ENCODE measurements at places on chromosomes 3 and 15.

GRCh38 chr15:40937762-40938535 lies 8.8 kb downstream of the DLL4 start:
- peak; percentile 13 for DNase-seq

- no peak for DNase-seq
Observed at GRCh38 chr3:115617591-115617990, 5.7 kb upstream of the GAP43 start.

DNA sequence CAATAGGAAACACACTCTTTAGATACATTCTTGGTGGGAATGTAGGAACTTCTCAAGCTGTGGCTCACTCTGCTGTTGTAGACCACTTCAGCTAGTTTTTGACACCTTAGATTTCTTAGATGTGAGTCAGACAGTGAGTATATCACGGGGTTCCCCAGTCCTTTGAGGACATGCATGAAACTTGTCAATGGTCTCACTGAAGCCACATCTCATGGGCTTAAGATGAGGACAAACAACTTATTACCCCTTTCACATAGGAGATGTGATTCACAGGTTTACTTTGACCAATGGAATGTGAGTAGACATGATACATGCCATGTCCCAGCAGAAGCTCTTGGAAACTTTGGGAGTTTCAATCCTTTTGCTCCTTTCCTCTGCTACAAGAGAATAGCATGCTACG lies 325.5 kb downstream of the CHST2 start:
- DNase-seq = no peak

- DNase-seq = no peak
Observed at GRCh38 chr15:61824291-61824690, 236.0 kb downstream of the VPS13C start.

DNA sequence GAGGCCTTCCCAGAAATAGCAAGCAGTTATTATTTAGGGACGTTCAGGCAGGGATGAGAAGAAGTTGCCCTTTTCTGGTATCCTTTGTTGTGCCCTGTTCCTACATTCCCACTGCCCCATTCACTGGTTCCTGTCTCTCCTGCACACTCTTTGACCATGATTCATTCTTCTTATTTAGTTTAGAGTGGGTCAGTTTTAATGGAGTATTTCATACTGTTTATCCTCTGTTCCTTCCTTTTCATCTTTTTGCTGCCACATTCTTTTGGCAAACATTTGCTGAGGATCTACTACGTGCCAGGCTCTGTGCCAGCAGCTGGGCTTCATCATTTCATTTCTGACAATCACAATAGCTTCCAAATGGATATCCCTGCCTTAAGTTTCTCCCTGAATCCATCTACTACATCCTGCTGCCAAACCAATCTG lies 11.8 kb upstream of the EID1 start:
- peak; percentile 28 for DNase-seq

DNA sequence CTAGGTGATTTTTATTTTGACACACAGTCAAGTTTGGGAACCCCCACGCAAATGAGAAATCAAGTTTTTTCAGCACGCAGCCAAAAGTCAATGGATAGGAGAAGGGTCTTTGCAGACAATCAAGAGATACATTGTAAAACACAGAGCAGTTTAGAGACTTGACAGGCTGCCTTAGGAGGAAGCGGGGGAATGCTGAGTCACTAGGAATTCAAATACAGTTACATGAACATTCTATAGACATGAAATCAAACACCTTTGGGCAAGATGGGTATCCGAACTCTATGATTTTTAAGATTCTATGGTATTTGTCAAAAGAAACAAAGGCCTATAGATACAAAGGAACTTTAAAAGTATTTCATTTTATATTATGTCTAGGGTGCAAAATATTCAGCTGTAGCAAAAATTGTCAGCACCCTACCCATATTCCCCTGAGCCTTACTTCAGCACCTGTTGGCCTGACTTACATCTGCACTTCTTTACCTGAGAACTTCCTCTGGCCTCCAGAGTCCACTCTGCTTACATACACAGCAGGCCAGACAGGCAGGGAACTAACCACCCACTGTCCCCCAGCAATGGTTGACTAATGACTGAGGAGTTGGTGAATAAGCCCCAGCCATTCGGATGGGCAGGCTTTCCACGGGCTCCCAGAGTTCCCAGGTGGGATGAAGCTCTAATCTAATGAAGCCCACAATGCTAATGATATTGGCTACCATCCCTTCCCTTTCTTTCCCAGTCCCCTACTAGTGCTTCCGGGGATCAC lies 289.3 kb upstream of the RORA start:
- no peak for DNase-seq

DNA sequence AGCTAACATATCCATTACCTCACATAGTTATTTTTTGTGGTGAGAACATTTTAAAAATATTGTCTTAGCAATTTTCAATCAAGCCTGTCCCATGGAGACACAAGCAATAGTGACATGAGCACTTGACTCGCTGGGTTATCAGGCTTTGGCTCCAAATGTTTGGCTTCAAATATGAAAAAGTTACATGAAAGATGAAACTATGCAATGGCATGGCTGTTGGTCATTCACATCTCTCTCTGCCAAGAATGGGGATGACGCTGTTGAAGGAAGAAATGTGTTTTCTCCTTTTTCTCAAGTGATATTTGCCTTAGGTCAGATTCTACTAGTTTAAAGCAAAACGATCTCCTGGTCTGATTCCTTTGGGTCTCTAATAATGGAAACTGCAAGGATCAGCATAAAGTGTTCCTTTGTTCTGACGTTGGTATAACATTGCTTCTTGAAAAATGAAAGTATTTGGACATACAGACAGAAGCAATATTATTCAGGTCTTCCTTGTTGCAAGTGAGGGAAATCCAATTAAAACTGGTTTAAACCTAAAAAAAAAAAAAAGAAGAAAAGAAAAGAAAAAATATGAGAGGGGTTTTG lies 71.2 kb downstream of the SSUH2 start:
- no peak for DNase-seq

- DNase-seq = no peak
Observed at GRCh38 chr15:48533982-48534381, 111.5 kb downstream of the FBN1 start.

- DNase-seq = no peak
Observed at GRCh38 chr3:115204475-115204874, 57.4 kb upstream of the ZBTB20 start.

GRCh38 chr15:95215017-95215416 lies 983.7 kb downstream of the MCTP2 start:
- DNase-seq = no peak

GRCh38 chr3:3080309-3080708 lies 29.9 kb downstream of the IL5RA start:
- no peak for DNase-seq

- no peak for DNase-seq
Observed at GRCh38 chr3:169179321-169179720, 484.2 kb downstream of the MECOM start.

DNA sequence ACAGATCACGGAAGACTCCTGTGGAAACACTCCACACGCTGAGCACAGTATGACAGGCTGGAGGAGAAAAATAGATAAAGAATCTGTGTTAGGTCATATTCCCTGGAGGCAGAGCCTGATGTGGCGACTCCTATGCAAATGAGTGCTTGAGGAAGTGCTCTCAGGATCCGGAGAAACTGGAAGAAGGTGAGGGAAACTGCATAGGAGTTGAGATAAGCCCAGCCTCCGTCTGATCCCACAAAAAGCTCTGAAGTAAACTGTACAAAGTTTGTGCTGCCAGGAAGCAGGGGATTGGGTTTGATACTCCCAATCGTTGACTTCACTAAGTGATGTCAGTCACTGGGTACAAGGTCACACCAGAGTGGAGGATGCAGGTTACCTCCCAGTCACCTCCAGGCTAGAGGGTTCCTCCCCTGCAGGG lies 33.4 kb downstream of the OSBPL10 start:
- no peak for DNase-seq

GRCh38 chr15:49852756-49853155 lies 231.9 kb downstream of the DTWD1 start:
- DNase-seq = no peak

GRCh38 chr3:138889792-138890191 lies 55.1 kb upstream of the PIK3CB start:
- no peak for DNase-seq

- DNase-seq = no peak
Observed at GRCh38 chr3:69288161-69288895, 97.6 kb downstream of the FRMD4B start.

- no peak for DNase-seq
Observed at GRCh38 chr3:70982700-70983140, 600.8 kb downstream of the FOXP1 start.

GRCh38 chr3:130601442-130601971 lies 84.5 kb downstream of the COL6A6 start:
- no peak for DNase-seq

DNA sequence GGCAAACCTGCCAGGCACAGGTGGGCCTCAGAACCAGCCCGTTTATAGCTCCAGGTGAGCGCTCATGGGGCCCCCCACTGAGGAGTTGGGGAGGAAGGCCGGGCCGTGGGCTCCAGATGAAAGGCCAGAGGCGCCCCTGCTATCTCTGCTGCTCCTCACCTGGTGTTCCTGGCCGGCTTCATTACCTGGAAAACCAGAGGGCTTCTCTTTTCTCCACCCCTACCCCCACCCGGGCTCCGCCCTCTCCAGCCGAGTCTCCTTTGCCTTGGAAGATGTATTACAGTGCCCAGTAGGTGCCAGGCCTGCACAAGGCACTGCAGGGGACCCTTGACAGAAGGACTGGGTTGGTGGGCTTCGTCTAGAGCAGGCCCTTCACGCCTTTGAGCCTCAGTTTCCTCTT lies 111.4 kb downstream of the WNT7A start:
- DNase-seq = no peak

DNA sequence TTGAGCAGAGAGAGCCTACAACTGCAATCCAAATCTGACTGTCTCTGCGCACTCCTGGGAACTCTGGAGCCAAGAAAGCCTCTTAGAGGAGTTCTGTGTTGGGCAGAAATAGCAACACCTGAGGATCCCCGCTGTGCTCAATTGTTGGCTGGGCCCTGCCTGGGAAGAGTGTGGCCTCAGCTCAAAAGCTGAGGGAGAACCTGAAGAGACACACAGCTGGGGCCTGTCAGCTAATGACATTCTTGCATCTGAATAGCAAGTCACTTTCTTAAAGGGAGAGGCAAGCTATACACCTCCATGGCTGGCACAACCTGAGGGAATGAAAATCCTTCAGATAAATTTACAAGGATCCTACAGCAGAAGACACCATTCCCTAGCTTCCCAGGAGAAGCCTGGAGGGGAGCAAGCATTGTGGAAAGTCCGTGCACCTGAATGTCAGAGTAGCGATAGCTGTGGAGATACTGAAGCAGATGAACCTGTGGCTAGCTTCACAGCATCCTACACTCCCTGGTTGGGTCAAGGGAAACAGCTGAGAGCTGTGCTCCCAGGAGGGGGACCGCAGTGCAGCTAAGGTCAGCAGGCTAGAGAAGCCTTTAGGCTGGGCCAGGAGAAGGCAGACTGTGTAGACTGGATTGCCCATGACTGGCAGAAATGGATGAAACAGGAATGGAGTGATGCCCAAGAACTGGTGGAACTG lies 159.9 kb upstream of the PFN2 start:
- no peak for DNase-seq

DNA sequence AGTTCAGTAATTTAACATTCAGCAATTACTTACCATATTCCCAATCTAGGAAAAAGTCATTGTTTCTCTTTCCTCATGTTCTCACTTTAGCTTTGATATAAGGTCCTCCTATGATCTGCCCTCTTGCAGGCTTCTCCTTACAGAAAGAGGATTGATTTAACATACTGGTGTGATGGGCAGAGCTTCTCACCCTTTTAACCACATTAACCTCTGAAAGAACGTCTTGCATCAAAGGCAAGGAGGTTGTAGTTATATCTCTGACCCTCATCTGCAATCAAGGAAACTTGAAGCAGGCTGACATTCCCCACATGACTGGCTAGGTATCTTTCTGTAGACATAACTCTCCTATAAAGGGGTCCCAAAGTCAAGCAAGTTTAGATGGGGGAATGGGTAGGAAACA lies 39.5 kb downstream of the BTLA start:
- no peak for DNase-seq

GRCh38 chr3:184954251-184954650 lies 142.3 kb downstream of the VPS8 start:
- DNase-seq = no peak

DNA sequence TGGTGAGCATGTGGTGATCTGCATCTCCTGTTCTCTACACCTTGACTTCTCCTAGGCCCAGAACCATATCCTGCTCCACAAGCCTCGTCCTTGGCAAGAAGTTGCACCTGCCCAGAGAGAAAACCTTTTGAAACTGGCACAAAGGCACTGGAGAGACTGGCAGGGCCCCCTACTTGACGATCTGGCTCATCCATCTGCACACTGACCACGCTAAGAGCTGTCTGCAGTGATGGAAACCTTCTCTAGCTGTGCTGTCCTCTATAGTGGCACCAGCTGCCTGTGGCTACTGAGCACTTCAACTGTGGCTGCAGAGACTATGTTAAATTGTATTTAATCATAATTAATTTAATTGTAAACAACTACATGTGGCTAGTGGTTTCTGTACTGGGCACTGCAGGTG lies 26.2 kb upstream of the SRP14 start:
- DNase-seq = no peak

GRCh38 chr3:52532517-52532837 lies 1.2 kb downstream of the NT5DC2 start:
- DNase-seq = no peak

GRCh38 chr15:27993996-27994780 lies 104.9 kb downstream of the OCA2 start:
- no peak for DNase-seq

DNA sequence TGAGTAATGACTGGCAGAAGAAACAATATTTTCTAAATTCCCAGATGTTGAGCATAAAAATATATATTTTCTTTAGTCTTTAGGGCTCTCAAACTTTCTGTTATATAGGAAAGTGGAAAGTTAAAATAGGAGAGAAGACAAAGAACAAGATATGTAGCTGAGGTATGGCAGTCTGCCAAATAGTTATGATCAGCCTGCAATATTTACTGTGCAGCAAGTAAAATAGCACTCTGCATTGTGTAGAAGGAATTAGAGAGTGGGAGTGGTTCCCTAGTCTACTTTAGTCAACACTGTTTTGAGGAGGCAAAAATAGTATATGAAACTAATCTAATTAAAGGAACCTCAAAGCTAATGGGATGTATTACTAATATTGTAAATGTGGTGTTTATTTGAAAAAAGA lies 978.1 kb upstream of the ALCAM start:
- no peak for DNase-seq

DNA sequence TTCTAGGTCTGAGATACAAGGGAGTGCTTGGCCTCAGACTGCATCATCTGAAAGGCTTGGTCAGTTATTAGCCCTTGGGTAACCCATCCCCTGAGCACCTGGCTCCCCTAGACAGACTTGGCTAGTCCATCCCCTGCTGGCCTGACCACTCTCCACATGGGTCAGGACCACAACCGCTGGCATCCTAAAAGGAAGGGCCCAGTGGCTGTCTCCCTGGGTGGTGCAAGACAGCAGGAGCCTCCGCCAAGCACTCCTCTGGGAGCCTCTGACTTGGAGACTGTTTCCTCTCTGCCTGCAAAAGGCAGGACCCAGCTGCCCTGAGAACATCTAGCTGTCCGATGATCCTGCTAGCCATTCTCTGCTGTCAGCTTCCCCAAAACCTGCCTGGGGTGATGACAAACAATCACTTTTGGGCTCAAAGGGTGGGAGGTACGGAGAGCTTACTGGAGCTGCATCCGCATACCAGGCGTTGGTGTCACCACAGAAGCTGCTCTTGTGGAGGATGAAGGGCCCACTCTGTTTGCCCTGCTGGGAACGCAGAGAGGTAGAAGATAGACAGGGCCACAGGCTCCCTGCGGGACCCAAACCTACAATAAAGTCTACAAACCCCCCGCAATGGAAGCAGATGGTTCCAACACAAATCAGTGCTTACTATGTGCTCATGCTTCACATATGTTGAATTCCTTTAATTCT lies 108.0 kb upstream of the PRR20G start:
- DNase-seq = no peak

Measured in NCI-H1694 treated with DMSO at 0.1 percent for 48 hours (cell line).